ENCODE measurements at places on chromosomes 16 and 17. TPM values are rescaled to one million over a fixed set of nuclear protein-coding genes. Genes with fewer than 3 reads are reported as not detected.

GRCh38 chr16:10988879-10989278 lies 44.5 kb downstream of the CLEC16A start:
- no peak overlapping the region for H3K27ac ChIP-seq
- H3K4me3 ChIP-seq: no peak overlapping the region
- no peaks in the 10 kb centered on the region for H3K27me3 ChIP-seq
- no peaks in the 10 kb centered on the region for H3K36me3 ChIP-seq

DNA sequence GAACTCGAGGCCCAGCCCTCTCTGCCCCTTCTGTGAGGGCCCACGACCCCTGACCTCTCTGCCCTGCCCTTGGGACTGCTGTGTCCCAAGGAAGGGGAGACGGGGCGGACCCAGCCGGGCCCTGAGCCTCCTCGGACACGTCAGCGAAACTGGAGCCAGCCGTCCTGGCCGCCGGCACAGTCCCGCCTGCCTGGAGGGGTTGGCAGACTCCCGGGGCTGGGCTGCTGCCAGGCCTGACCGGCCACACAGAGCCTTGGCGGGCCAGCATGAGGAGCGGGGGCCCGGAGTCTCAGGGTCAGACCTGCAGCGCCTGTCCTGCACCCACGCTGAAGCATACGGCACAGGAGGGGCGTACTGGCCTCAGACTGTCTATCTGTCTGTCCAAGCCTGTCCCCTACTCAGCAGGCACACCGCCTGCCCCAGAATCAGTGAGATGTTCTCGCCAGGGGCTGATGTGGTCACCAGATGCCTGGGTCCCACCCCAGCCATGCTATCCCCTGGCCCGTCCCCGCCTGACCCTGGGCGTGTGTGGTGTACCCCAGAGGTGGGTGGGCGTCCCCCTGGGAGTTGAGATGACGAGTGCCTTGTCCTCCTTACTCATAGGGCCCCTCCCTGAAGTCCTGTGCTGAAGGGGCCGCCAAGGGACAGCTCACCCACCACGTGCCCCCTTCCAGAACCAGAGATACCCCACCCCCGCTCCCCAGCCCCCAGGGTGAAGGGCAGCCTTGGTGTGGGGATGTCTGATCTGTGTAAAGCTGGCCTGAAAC lies 4.7 kb downstream of the VASN start:
- DNase-seq: no peak
- H3K27me3 ChIP-seq: no peaks in the 10 kb centered on the region
- peaks cover 71% of the 10 kb centered on the region for H3K4me1 ChIP-seq

DNA sequence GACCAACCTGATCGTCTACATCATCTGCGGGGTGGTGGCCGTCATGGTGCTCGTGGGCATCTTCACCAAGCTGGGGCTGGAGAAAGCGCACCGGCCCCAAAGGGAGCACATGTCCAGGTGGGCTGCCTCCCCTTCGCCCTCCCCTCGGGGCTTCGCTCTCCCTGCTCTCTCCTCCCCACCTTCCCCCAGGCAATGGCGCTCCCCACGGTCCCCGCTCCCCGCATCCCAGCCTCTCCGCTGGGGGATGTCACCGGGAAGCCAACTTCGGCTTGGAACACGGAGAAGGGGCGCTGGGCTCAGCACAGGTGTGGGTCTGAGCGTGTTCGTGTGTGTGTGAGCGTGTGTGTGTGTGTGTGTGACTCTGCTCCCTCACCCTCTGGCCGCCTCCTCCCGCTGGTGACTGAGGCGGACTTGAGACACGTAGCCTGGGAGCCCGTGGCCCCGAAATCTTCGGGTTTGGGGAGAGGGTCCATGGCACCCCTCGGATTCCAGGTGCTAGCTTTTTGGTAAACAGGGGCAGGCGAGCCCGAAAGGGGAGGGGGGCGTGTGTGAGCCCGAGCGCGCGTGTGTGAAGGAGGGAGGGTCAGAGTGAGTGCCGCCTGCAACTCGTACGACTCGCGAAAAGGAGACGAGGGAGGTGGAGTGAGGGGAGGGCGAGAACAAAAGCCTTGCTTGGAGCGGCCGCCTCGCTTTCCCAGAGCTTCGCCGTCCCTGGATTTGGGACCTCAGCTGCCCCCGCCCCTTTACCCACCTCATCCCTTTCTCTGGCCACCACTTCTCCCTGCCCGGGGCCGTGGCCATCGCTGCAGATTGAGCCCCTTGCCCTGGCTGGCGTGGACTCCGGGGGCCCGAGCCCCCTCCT lies 1.3 kb downstream of the SHISA9 start:
- no peaks in the 10 kb centered on the region for H3K36me3 ChIP-seq
- no peak overlapping the region for H3K27ac ChIP-seq
- peaks cover 3% of the 10 kb centered on the region for H3K27me3 ChIP-seq
- H3K4me3 ChIP-seq: no peak overlapping the region
- no peak for DNase-seq

Gene CSH1
- total RNA-seq: not detected

Gene HP
- total RNA-seq: 4.7 TPM
